Fibroblast of skin of left quadriceps (primary cell): ENCODE measurements at places on chromosomes 5 and 9.

DNA sequence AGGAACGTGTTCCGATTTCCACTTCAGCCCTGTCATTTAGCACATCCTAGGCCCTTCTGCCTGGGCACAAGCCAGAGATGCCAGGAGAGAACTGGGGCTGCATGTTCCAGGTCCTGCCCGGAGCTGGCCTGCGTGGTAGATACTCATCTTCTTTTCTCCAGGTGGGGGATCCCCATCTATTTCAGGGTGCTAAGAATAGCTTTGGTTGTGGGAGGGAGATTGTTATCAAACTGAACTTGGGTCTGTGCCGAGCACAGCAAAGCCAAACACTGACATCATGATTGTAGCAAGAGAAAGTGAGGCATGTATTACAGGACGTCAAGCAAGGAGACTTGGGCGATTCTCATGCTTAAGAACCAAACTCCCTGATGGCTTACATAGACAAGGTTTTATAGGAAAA lies 18.2 kb downstream of the C9orf153 start:
- no peak for DNase-seq

GRCh38 chr5:97131139-97131710 lies 11.2 kb downstream of the LIX1 start:
- peak; percentile 8 for DNase-seq

DNA sequence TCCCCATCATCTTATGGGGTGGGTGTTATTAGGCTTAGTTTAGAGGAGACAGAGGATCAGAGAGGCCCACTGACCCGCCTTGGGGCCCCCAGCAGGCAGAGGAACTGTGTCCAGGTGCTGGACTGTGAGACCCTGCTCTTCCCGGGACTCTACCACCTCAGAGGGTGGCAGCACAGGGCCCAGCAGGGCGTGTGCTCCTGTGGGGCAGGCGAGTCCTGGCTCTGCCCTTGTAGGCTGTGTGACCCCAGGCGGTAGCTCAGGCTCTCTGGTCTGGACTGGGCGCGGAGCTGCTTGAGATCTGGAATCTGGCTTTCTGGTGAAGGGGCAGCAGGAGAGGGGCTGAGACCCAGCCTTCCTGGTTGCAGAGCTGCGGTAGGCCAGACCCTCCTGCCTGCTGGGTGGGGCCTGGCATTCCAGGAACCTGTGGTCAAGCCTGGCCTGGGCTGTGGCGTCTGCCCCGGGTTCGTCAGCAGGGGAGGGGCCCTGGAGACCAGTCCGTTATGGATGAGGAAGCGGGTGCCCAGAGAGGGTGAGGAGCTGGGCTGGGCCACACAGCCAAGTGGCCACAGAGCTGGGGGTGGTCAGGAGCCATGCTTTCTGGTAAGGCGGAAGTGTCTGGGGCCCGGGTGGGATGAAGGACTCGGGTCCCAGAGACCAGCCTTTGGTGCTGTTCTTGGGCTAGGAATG lies 46.5 kb downstream of the RXRA start:
- DNase-seq = no peak

- DNase-seq = no peak
Observed at GRCh38 chr5:38725371-38725865, 120.4 kb upstream of the OSMR start.

- no peak for DNase-seq
Observed at GRCh38 chr5:128192368-128192767, 108.8 kb downstream of the SLC12A2 start.

- DNase-seq = no peak
Observed at GRCh38 chr5:14189680-14190079, 46.5 kb downstream of the TRIO start.

- peak; percentile 39 for DNase-seq
Observed at GRCh38 chr5:79560771-79561524, 47.0 kb upstream of the HOMER1 start.

- no peak for DNase-seq
Observed at GRCh38 chr5:45765561-45765960, 69.4 kb upstream of the HCN1 start.

DNA sequence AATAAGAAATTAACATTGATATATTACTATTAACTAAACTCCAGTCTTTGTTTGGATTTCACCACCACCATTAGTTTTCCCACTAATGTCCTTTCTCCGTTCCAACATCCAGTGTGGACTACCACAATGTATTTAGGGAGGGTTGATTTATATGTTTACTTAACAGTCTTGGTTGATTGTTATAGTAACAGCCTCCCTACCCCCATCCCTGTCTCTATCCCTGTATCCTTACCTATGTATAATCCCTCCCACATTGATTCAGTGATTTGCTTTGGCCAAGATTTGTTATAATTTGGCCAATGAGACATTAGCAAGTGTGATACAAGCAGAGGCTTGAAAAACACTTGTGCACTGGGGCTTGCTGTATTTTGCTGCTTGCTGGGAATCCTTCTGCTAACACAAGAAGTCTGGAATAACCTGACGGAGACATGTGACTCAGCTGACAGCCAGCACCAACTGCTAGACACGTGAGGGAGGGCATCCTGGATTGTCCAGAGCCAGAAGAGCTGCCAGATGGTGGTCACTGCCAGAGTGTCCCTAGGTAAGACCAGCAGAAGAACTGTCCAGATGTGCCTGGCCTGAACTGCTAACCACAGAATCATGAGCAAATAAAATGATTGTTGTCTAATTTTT lies 51.2 kb upstream of the TCF7 start:
- no peak for DNase-seq

GRCh38 chr5:35938568-35939227 lies at the start of gene CAPSL:
Gene CAPSL (minus strand): TSS chr5:35938622. CDS start chr5:35921120, 17,502 bp downstream.
- DNase-seq = peak; percentile 30

DNA sequence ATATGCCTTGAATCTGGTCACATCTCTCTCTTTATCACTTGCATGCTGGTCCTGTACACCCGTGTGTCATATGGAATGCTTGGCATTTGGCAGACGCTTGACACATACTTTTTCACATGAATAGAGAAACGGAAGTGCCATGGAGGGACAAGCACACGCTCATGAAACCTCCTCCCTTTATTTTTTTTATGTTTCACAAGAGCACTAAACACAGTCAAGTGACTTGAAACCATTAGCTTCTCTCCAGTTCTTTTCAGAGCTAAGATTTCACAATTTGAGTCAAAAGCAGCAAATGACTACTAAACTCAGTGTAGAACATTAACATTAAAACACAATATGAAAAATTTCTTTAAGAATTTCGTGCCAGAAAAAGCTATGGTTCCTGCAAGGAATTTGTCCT lies 151.1 kb downstream of the DOCK2 start:
- no peak for DNase-seq

DNA sequence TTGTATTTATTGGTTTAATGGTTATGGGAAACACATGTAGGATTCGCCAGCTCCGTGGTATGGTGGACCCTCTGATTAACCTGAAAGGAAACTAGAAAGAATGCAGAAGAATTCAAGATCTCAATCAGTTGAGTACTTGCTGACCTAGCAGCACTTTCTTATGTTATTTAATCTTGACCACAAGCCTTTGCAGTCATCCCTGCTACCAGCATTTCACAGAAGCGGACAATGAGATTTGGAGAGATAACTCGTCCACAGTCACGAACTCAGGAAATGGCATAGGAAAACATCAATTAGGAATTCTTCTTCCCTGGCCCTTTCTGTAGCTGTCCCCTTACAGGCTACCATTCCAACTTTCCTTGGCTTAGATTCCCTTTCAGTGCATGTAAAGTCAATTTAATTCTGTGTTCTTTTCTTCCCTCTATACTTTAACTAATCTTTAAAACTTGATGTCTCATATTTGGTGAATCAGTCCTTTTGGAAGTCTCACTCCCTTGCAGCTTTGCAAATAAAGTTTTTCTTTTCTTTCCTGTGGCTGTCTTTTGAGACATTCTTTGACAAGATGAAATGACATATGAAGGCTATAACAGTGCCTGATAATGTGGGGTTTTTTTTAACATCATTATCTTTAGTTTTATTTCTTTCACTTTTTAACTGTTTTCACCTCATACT lies 1.3 kb upstream of the SLC44A1 start:
- DNase-seq = peak; percentile 48

DNA sequence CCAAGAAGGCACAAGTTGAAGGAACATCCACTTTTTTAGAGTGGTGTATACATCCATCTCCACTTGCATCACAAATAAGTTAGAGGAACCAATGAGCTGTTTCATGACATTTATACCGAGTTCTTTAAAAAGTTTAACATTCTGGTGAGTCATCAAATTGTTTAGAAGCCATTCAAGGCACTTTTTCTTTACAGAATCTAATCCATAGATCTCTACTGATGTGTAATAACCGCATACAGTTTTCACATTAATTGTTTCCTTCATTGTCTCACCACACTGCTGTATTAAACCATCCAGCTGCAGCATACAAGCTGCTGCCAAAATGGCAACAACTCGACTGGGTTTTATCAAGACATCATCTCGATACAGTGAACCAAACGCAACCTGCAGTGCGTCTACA lies 744 bp downstream of the GMCL2 start:
- DNase-seq = peak; percentile 49

- DNase-seq = peak; percentile 47
Observed at GRCh38 chr5:158699298-158699880, 400.3 kb downstream of the EBF1 start.

- no peak for DNase-seq
Observed at GRCh38 chr5:104283136-104283535, 720.5 kb upstream of the NUDT12 start.

- DNase-seq = peak; percentile 42
Observed at GRCh38 chr5:117271656-117272055, 697.0 kb upstream of the SEMA6A start.

DNA sequence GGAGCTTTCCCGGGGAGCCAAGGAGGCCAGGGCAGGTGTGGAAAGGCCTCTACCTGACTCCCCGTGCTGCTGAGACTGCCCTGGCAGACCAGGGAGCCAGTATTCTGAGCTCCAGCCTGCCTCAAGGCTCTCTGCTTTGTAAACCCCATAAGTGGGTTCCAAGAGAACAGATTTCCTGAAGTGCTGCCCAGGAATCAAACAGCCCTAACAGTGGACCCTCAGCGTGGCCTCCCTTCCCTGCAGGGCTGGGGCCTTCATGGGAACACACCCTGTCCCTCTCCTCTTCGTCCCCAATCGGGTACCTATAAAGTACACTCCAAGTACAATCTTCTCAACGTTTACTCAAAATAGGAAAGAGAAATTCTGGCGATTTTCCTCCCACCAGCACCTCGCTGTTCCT lies 252.5 kb downstream of the FSTL4 start:
- no peak for DNase-seq

DNA sequence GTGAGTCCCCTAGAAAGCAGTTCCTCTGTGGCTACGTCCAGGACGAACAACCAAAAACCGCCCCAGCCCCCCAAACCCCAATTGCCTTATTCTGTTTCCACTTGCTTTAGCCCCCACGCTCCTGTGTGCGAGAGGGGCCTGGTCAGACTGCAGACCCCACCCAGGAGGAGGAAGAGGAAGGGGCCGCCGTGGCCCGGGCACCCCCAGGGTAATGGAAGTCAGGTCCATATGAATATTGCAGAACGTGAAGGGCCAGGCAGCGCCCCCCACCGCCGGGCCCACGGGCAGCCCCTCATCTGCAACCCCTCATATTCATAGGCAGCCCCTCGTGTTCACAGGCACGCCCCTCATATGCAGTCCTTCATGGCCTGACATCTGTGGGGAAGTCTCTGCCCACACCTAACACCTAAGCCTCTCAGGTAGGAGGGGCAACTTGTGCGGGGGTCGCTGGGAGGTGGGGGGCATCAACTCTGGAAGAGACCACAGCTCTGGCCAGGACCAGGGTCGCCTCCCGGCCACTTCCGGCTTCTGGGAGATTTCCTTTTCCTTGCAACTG lies 37.7 kb upstream of the PLEKHG4B start:
- DNase-seq = no peak

DNA sequence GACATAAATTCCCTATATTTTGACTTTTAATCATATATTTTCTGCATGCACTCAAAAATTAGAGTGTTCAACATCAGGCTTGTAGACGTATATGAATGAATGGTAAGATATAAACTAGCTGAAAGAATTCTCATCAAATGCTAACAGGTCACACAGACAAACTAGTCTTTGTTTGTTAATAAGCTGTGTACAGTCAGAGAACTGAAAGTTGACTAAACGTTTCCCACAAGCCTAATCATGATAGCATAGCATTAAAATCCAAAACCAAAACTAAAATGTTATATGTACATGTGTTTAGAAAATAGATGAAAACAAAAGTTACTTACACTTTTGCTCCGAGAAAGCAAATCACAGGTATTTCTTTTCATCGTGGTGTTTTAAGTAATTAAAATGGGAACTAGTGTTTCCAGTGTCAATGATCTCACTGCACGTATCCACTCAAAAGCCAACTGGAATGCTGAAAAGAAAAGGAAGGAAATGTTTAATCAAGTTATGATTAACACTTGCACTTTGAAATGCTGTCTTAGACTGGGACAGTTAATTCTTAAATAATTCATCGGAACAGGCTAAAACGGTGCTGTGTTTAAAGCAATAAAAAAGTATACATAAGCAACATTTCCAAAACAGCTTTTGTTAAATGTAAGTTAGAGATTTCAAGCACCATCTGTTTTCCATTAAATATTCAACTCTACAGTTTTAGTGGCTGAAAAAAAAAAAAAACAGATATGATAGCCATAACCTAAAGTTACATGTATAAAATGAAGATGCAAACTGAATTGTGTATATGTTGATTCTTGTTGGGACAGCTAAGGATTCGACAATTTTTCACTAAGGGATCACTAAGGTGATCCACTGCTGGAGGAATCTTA lies 291.9 kb upstream of the PDE4D start:
- DNase-seq = no peak

DNA sequence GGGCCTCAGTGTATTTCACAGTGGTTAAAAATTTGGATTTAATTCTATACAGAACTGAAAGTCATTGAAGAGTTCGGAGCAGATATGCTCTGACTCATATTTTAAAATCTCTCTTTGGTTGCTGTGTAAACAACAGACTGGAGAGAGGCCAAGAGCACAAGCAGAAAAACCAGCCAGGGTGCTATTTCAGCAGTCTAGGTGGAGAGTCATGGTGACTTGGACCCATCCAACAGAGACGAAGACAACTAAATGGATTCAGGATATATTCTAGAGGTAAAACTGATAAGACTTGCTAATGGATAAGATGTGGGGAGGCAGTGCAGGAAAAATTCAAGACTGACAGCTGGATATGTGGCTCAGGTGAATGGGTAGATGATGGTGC lies 168.9 kb downstream of the MAPKAP1 start:
- peak; percentile 77 for DNase-seq

DNA sequence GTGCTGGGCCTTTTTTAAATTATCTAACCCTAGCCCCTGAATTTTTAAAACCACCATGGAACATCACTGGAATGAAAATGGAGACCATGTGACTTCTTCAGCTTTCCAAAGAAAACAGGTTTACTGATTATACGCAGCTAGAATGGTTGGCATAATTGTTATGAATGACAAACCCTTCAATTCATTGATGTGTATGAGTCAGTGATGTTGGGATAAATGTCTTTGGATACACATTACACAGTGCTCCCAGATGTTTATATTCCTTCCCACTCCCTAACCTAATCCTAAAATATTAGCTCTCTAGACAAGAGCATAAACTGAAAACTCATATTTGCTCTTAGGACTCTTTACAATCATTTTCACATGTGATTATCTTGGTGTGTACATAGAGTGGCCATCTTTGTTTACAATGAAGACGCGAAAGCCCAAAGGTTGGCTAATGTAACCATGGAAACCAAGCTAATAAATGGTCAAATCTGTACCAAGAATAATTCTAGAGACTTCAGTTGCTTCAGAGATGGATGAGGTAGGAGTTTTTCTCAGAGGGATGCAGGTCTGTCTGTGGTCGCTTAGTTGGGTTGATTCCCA lies 131.2 kb upstream of the HMHB1 start:
- DNase-seq = no peak
